Epithelial cell of umbilical artery (primary cell): ENCODE measurements at places on chromosomes 13 and 19. TPM values are rescaled to one million over a fixed set of nuclear protein-coding genes. Genes with fewer than 3 reads are reported as not detected.

The CRB3 gene
- total RNA-seq = not detected in 2 replicates

The KIR3DL1 gene
- not detected in 2 replicates for total RNA-seq

The ZNF575 gene
- not detected in 2 replicates for total RNA-seq

The OR10H1 gene
- total RNA-seq = not detected in 2 replicates

The BCAM gene
- total RNA-seq = 10.0 and 19.8 TPM in 2 replicates

The CLDN10 gene
- total RNA-seq = 2.9 and 4.4 TPM in 2 replicates

The PLK5 gene
- not detected in 2 replicates for total RNA-seq

The IZUMO4 gene
- under 0.01 TPM in 1 of 2 replicates, not detected in the other for total RNA-seq

The SPINT2 gene
- 0.76 and 1.3 TPM in 2 replicates for total RNA-seq

The IRF3 gene
- total RNA-seq = 48.8 and 53.9 TPM in 2 replicates

The ENOX1 gene
- 0.65 and 8.5 TPM in 2 replicates for total RNA-seq
